ENCODE measurements at places on chromosomes 2 and 18.

DNA sequence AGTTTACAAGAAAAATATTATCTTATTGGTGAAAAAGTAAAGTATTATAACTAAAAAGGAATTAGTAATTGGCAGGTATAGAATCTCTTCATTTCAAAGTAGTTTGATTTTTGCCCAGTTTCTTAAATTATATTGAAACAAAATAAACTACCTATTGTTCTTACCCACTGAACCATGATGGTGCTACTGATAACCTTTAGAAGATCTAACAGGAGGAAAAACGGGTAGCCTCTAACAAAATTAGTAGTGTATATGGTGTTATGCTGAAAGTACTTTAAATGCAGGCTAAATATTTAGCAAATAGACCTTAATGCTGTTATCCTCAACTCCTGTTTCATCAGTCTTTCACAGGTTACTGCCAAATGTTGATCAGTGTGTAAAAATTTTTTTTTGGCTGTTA is 19.1 kb downstream of the MRPS9 start:
- DNase-seq: no peak

DNA sequence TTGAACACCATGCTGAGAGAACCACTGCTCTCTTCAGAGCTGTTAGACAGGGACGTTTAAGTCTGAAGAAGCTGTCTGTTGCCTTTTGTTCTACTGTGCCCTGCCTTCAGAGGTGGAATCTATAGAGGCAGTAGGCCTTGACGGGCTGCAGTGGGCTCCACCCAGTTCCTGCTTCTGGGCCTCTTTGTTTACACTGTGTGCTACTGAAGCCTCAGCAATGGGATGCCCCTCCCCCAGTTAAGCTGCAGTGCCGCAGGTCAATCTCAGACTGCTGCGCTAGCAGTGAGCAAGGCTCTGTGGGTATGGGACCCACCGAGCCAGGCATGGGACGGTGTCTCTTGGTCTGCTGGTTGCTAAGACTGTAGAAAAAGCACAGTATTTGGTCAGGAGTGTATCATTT is 162.3 kb upstream of the NXPH2 start:
- DNase-seq: no peak

DNA sequence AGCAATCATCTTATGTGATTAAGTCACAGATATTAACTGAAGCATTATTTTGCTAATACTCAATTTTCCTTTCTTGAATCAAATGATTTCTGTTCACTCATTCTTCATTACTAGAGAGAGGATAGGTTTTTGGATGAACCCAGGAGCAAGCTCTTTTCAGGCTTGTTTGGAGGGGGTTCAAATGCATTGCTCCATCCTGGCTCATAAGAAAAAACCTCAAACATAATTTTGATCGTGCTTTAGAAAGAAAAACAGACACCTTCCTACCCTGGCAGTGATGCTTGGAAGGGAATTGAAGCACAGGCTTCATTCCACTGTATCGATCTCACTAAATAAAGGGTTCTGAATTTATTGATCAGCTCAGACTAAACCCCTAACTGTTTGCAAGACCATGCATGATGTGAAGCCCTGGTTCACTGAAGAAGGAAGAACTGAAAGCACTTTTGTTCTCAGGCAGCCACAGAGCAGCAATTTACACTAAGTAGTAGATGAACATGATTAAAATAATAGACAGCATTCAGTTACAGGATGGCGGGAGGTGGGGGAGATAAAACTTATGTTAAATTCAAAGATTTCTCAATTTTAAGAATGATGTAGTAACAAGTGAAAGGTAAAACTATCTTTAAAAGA is 53.4 kb downstream of the CDH2 start:
- DNase-seq: no peak

DNA sequence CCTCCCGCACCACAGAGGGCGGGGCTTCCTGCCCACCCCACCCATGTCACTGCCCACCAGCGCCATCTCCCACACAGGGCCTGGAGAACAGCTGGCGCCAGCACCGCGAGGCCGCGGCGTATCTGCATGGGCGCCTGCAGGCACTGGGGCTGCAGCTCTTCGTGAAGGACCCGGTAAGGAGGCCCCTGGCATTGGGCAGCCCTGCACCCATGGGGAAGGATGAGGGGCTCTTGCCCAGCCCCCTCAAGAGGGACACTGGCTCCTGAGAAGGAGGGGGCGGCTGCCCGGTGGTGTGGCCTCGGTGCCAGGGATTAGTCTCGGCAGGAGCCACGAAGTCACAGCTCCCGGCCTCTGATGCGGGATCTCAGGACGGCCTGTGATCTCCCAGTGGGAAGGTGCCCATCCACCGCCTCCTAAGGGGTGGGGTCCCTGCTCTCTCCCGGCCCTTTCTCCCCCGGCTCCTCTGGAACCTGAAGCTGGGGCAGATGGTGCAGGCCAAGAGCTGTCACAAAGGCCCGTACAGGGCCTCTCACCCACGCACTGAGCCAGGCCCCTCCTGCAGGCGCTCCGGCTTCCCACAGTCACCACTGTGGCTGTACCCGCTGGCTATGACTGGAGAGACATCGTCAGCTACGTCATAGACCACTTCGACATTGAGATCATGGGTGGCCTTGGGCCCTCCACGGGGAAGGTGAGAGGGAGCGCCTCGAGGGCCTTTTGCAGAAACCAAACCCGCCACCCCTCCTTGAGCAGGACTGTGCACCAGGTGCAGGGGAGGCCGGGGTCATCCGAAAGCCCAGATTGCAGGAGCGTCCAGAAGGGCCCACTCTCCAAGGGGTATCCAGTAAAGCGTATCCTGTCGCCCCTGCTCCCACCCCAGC is 9.1 kb downstream of the AGXT start:
- DNase-seq: no peak

DNA sequence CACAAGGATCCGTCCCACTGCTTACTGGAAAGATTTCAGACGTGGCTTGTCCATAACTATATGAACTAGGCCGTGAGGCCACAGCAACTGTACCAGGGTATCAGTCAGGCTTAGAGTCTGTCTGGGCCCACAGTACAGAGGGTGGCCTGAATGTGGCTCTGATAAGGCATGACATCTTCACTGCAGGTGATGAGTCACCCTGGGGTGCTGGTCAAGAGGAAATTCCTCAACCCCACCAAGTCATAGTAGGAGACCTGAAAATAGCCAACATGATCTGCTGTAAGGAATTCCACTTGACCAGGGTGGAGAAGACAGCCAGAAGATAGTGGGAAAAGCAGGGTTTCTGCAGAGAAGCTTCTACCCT is 107.7 kb downstream of the INHBB start:
- DNase-seq: no peak

DNA sequence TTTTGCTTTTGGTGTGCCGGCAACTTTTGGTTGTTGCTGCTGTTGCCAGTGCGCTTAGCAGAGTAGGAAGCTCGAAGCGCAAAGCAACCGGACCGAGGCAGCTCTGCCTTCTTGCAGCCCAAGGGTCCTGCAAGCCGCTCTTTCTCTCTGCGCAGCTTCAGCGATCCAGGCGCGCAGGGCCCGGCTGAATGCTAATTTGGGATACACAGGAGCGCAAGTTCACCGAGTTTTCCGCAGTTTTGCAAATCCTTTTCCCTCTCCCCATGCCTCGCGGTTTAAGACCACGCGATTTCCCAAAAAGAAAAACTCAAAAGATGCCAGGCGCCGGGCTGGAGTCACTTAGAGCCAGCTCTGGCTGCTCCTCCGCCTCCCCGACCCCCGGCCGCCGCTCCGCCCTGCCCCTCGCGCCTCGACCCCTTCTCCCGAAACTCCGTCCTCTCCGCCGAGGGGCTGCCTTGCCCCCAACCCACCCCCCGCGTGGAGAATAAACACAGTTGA is 13.5 kb upstream of the SIX3 start:
- DNase-seq: no peak

- DNase-seq: no peak
These were observed 21.9 kb upstream of the SLC66A3 start for GRCh38 chr2:11133238-11133935.

GRCh38 chr2:133886735-133887675 is 318.7 kb upstream of the NCKAP5 start:
- DNase-seq: peak; percentile 56

GRCh38 chr18:75324686-75325257 is 102.7 kb downstream of the SMIM21 start:
- DNase-seq: no peak

GRCh38 chr2:190477661-190478454 is 56.7 kb downstream of the NEMP2 start:
- no peak for DNase-seq

DNA sequence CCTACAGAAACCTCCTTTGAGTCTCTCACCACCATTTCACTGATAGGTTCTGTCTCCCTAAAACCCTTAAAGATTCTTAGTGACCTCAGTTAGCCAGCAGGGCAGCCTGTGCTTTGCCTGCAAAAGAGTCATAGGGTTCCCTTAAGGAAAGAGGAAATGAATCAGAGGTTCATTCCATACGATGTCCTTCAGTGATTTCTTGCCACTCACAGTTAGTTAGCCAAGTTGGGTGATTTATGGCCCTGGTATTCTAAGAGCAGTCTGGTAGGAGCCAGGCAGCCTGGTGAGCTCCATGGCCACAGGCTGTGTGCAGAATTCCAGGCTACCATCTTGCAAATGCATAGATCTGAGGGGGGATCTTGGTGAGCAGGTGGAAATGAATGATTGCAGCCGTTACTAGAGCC is 18.7 kb upstream of the CCBE1 start:
- no peak for DNase-seq

- no peak for DNase-seq
These were observed 860.6 kb upstream of the ZEB2 start for GRCh38 chr2:145380436-145381017.

DNA sequence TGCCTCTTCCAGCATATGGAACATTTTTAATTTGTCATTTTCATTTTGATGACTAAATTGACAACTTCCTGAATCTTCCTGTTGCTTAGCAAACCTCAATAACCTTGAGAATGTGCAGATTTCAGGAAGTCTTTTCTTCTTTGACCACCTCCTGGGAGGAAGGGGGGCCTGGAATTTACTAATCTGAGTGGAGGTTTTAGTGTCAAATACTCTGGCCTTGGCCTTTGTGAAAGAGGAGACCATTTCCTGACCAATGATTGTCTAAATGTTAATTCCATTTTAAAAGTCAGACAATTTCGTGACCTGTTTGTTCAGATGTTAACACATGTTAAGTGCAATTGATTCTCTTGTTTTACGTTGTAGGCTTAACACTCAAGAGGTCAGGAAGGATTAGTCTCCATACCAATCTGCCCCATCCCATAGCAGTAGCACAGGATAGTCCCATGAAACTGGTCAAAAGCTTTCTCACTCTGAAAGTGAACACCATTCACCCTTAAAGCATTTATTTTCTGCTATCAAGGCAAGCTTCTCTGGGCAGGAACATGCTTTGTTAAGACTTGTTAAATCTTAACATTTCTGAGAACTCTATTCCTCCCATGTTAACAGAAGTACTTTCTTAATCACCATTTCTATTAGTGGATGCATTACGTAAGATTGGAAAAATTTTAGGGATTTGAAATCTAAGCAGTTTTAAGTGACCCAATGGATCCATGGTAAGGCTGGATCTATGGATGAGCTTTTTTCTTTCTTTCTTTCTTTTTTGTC is 219.6 kb downstream of the RND3 start:
- DNase-seq: no peak

GRCh38 chr2:183493040-183493439 is 368.8 kb downstream of the NUP35 start:
- no peak for DNase-seq

DNA sequence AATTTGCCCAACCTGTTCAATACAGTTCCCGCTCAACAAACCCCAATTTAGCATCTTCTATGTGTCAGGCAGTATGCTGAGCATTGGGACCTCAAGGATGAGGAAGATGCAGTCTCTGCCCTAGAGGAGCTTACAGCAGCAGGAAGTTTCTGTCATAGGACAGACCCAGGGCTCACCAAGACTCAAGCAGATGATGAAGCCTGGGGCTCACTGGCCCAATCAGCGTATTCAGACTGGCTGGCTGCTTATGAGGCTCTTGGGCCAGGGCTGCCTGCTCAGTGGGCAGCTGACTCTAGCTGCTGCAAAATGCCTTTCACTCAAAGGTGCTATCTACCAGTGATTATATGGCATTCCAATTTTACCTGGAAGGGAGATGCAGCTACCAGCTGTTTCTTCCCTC is 2.1 kb downstream of the FAM178B start:
- no peak for DNase-seq

GRCh38 chr2:170166735-170167134 is 11.2 kb upstream of the MYO3B start:
- no peak for DNase-seq

- no peak for DNase-seq
These were observed 16.3 kb downstream of the WDPCP start for GRCh38 chr2:63572001-63572400.

DNA sequence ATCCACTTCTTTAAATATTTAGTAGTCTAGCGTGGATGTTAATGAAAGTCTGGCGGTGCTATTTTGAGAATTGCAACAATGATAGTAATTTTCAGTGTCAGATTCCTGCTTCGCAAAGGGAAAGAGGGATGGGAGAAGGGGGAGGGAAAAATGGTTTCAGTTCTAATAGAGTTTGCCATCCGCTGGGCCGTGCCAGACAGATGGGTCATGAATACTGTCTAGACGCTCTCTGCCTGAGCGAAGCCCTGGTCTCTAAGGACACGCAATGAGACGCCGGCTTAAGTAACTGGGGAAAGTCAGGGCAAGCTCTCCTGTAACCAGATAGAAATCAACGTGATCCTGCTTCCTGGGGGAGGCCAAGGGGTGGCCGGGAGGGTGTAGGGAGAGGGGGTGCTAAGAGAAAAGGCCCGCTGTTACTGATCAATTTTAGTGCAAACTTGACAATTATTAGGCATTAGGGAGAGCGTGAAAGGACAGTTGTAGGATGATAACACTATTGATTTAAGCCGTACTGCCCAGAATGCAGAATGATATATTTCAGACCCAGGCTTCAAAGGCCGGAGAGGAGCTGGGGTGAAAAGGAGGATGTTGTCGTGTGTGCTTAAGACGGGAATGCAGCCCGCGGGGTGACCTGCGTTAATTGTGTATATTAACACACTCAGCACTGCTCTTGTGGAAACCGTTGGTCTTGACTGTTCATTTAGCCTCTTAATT is 229.2 kb downstream of the LDLRAD4 start:
- DNase-seq: no peak

GRCh38 chr18:25190472-25190871 is 161.5 kb downstream of the ZNF521 start:
- no peak for DNase-seq

DNA sequence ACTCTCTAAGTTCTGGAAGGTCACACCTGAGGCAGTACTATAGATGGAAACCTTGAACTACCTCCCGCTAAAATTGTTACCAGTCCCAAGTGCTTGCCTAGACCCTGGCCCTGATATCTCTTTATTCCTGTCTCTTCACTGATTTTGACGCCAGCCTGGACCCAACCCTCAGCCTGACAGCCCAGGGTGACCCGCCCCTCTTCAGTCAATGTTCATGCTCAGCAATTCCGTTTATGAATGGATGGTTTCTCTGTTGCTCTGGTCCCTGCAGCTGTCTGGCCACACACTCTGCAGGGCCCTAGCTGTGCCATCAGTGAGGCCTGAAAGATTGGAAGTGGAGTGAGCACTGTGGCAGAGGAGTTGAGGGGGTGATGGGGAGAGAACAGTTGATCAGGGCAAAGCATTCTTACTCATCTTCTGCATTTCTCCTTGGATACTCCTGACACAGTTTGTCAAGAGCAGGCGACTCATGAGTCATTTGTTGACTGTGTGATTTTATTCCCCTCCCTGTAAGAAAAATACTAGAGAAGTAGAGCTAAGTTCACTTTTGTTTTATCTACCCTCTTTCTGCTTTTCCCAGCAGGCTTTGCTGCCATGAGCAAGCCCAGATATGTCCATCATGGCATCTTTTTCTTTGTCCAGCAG is 46.0 kb downstream of the NPAS2 start:
- DNase-seq: no peak

GRCh38 chr2:194382221-194382620 is 1274.8 kb upstream of the SLC39A10 start:
- no peak for DNase-seq

- no peak for DNase-seq
These were observed 487.5 kb downstream of the DLGAP1 start for GRCh38 chr18:3967359-3968180.

Measured in memory B cell (primary cell).